ENCODE measurements at places on chromosomes 1 and 21. TPM values are rescaled to one million over a fixed set of nuclear protein-coding genes. Genes with fewer than 3 reads are reported as not detected.

Gene UBASH3A
- not detected for total RNA-seq

Gene C1QA
- not detected for total RNA-seq

Gene SPATA45
- not detected for total RNA-seq

Gene MROH9
- not detected for total RNA-seq

Gene PCP4
- total RNA-seq, result not detected

Gene HHAT
- total RNA-seq, result 4.6 TPM

Gene SIK1
- 3.4 TPM for total RNA-seq

Gene RAD54L
- 0.62 TPM for total RNA-seq

Gene PGD
- 276 TPM for total RNA-seq

Gene MYOM3
- total RNA-seq, result not detected

Gene SYT14
- 0.19 TPM for total RNA-seq

Gene PKP1
- 0.19 TPM for total RNA-seq

Gene CTXND2
- not detected for total RNA-seq

Gene CHD5
- total RNA-seq, result 0.44 TPM

Gene FAAH
- total RNA-seq, result 0.81 TPM

Gene C4BPB
- not detected for total RNA-seq

Gene GADD45A
- total RNA-seq, result 83.0 TPM

Gene NBPF6
- total RNA-seq, result not detected

Gene BPNT1
- total RNA-seq, result 15.3 TPM

Gene CHIT1
- not detected for total RNA-seq

Gene CD244
- total RNA-seq, result not detected

Gene C21orf58
- 1.3 TPM for total RNA-seq

Gene GPR25
- total RNA-seq, result not detected

Gene ZRANB2
- total RNA-seq, result 32.4 TPM

Gene HSD3B1
- not detected for total RNA-seq

Gene DENND2D
- 5.0 TPM for total RNA-seq

Gene DENND1B
- total RNA-seq, result 1.1 TPM

Gene BGLAP
- total RNA-seq, result not detected

Gene GBP5
- total RNA-seq, result 0.05 TPM

Gene ASPM
- 2.9 TPM for total RNA-seq

Gene PTGS2
- total RNA-seq, result 6.2 TPM

Gene LHX8
- not detected for total RNA-seq

Gene ANGPTL7
- 0.34 TPM for total RNA-seq

Gene CRNN
- not detected for total RNA-seq

Measured in cardiac ventricle fibroblast (primary cell).